ENCODE measurements at places on chromosomes 5 and 9.

DNA sequence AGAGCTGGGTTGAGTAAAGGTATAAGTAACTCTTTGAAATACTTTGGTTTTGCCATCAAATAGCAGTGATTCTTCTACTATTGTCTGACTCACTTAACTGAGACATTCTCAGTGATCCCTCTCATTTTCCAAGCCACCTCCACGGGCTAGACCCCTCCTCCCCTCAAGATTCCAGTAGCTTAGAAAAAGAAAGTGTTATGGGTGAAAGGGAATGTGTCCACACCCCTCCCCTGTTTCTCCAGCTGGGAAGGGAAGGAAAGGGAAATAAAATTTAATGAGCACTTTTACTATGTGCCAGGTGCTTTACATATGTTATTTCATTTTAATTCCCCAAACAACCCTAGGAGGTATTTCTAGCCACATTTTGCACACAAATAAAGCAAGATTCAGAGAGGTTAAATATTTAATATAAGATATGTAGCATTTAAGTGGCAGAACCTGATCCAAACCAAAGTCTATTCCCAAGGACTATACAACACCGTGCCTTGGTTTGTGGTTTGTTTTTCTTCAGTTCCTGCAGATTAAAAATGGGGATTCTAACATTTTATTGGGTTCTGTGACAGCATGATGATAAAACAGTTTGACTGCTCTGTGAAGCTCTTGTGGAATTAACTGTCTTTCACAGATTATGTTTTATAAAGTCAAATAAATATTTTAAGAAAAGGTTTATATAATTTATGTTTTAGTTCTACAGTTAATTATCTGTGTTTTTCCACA is 135.9 kb downstream of the ZSWIM6 start:
- no peak for DNase-seq

GRCh38 chr9:114411452-114411851 is 23.7 kb upstream of the AKNA start:
- no peak for DNase-seq

DNA sequence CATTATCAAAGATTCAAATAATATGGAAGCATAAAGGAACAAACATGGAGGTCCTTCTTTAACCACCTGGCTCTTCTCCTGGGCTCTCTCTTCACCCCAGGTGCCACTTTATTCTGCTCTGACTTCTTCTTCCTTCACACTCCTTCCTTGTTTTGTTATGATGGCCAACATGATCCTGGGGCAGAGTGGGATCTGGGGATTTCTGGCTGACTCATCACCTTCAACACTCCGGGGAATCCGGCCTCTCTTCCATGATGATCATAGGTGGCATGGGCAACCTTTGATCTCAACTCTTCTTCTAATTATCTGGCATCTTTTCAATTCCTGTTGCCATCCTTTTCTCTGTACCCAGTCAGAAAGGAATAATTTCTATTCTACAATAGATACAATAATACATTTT is 62.1 kb upstream of the TRPC7 start:
- no peak for DNase-seq

GRCh38 chr9:128921881-128922763 is 1.3 kb downstream of the PHYHD1 start:
- DNase-seq: no peak

- no peak for DNase-seq
Observed at GRCh38 chr5:158929552-158930218, 170.0 kb downstream of the EBF1 start.

Data from activated T-cell treated with anti-CD3 and anti-CD28 coated beads, Interleukin-2, amount 50 U/mL, for 4 hours (primary cell).